ENCODE measurements at places on chromosomes 4 and X. TPM values are rescaled to one million over a fixed set of nuclear protein-coding genes. Genes with fewer than 3 reads are reported as not detected.

DNA sequence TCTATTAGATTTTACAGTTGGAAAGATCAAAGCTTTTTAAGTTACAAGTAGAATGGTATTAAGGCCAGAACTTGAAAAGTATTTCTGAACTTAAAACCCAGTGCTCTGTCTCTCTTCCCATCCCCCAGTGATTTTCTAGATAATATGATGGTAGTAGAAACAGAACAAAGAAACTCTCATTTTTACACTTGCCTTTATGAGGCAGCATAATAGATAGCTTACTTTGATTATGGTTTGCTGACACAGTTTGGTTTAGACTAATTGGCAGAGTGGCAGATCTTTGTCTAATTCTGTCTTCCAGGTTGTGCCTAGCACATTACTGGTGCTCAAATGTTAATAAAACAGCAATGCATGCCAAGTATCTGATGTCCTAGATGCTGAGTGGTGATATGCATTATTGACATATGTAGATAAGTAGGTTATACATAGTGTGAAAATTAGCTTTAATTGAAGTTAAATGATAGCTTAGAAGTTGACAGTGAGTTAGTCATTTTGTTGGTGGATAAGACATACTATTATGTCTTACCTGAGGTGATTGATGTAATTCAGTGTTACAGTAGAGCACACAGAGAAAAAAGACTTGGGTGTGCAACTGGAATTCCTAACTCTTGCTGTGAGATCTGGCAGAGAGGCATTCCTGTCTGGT is 4.3 kb upstream of the RAPGEF2 start:
- no peak overlapping the region for H3K27ac ChIP-seq
- DNase-seq: no peak

- H3K27me3 ChIP-seq: no peaks in the 10 kb centered on the region
- no peaks in the 10 kb centered on the region for H3K36me3 ChIP-seq
- no peak for DNase-seq
- no peaks in the 10 kb centered on the region for H3K4me1 ChIP-seq
- H3K27ac ChIP-seq: no peak overlapping the region
Observed at GRCh38 chr4:62135565-62136156, 935.5 kb downstream of the ADGRL3 start.

GRCh38 chrX:136574548-136574947 is 42.5 kb downstream of the VGLL1 start:
- H3K36me3 ChIP-seq: no peaks in the 10 kb centered on the region
- no peaks in the 10 kb centered on the region for H3K27me3 ChIP-seq
- H3K4me1 ChIP-seq: peaks cover 40% of the 10 kb centered on the region
- H3K4me3 ChIP-seq: no peak overlapping the region
- no peak overlapping the region for H3K27ac ChIP-seq
- no peak for DNase-seq

GRCh38 chrX:129188231-129188630 is 335.1 kb downstream of the SMARCA1 start:
- H3K36me3 ChIP-seq: no peaks in the 10 kb centered on the region
- H3K27ac ChIP-seq: no peak overlapping the region
- no peaks in the 10 kb centered on the region for H3K4me1 ChIP-seq
- H3K4me3 ChIP-seq: no peak overlapping the region
- H3K27me3 ChIP-seq: no peaks in the 10 kb centered on the region
- DNase-seq: no peak

GRCh38 chr4:27327421-27328181 is 467.0 kb downstream of the STIM2 start:
- DNase-seq: no peak
- no peaks in the 10 kb centered on the region for H3K36me3 ChIP-seq
- H3K4me3 ChIP-seq: no peak overlapping the region
- H3K27me3 ChIP-seq: no peaks in the 10 kb centered on the region

GRCh38 chrX:117645639-117646038 is 471.0 kb downstream of the KLHL13 start:
- H3K27ac ChIP-seq: no peak overlapping the region
- H3K36me3 ChIP-seq: no peaks in the 10 kb centered on the region
- no peaks in the 10 kb centered on the region for H3K4me1 ChIP-seq
- no peak overlapping the region for H3K4me3 ChIP-seq

- no peak overlapping the region for H3K4me3 ChIP-seq
- H3K36me3 ChIP-seq: no peaks in the 10 kb centered on the region
- no peaks in the 10 kb centered on the region for H3K27me3 ChIP-seq
- H3K4me1 ChIP-seq: no peaks in the 10 kb centered on the region
Observed at GRCh38 chrX:16335181-16335580, 167.9 kb downstream of the MAGEB17 start.

DNA sequence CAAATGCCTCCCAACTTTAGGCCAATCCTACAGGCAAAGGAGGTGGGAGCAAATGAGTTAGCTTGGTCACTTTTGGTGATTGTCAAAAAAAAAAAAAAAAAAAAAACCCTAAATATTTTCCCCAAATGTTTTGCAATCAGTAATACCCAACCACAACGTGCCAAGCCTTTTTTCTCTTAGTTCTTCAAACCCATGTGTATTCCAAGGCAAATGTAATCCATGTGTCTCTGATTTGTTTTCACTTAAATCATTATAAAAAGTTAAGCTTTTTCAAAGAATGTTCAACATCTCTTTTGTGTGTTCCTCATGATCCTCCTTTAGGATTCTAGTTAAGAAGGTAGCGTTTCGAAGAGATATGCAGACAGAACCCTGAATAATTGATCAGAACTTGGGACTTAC is 328.4 kb downstream of the PAPSS1 start:
- DNase-seq: no peak
- no peaks in the 10 kb centered on the region for H3K36me3 ChIP-seq
- H3K4me3 ChIP-seq: no peak overlapping the region
- no peaks in the 10 kb centered on the region for H3K4me1 ChIP-seq

DNA sequence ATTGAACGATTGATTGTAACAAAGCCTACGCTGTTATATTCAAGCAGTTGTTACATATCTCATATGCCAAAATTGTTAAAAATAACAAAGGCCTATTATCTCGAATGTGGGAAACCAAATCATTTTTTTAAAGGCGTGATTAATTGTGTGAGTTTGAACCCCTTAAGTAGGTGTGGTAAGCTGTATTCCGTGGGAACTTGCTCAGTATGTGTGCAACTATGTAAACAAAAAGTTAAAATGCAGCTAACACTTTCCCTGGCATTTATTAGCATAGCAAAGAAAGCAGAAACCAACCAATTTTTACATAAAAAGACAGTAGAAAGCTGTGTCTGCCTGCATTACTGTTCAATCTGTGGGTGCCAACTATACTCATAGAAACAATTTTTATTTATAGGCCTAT is 166.0 kb upstream of the HAND2 start:
- no peaks in the 10 kb centered on the region for H3K4me1 ChIP-seq
- no peaks in the 10 kb centered on the region for H3K27me3 ChIP-seq
- no peaks in the 10 kb centered on the region for H3K36me3 ChIP-seq
- no peak for DNase-seq
- H3K27ac ChIP-seq: no peak overlapping the region

GRCh38 chr4:128583753-128584712 is 225.5 kb upstream of the JADE1 start:
- no peaks in the 10 kb centered on the region for H3K36me3 ChIP-seq
- no peak overlapping the region for H3K4me3 ChIP-seq
- DNase-seq: no peak
- no peaks in the 10 kb centered on the region for H3K4me1 ChIP-seq

DNA sequence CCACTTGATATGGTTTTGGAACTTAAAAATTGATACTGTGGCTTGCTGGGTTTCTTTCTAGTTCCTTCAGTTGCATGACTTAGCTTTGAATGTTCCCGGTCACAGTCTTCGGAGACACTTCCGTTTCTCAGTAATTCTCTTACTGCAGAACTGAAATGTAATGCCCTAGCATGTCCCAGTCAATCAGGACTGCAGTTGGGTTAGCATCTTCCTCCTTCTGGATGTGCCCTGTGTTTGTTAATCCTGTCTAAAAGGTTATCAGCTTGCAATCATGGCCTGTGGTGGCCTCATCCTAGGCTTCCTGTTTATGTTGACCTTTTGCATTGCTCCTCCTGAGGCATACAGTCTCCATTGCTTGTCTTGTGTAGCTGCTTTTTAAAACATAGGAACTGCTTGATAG is 275.9 kb downstream of the ARHGAP10 start:
- peaks cover 21% of the 10 kb centered on the region for H3K4me1 ChIP-seq
- H3K4me3 ChIP-seq: no peak overlapping the region
- no peak for DNase-seq
- no peaks in the 10 kb centered on the region for H3K27me3 ChIP-seq
- peaks cover 7% of the 10 kb centered on the region for H3K36me3 ChIP-seq

- H3K4me1 ChIP-seq: peaks cover 33% of the 10 kb centered on the region
- peak overlapping the region; percentile 78 for H3K27ac ChIP-seq
- H3K27me3 ChIP-seq: no peaks in the 10 kb centered on the region
Observed at GRCh38 chr4:82865592-82865991, 25.4 kb downstream of the SEC31A start.

GRCh38 chr4:8766610-8767009 is 105.0 kb downstream of the HMX1 start:
- no peaks in the 10 kb centered on the region for H3K4me1 ChIP-seq
- no peaks in the 10 kb centered on the region for H3K27me3 ChIP-seq
- no peak overlapping the region for H3K4me3 ChIP-seq
- H3K36me3 ChIP-seq: no peaks in the 10 kb centered on the region

DNA sequence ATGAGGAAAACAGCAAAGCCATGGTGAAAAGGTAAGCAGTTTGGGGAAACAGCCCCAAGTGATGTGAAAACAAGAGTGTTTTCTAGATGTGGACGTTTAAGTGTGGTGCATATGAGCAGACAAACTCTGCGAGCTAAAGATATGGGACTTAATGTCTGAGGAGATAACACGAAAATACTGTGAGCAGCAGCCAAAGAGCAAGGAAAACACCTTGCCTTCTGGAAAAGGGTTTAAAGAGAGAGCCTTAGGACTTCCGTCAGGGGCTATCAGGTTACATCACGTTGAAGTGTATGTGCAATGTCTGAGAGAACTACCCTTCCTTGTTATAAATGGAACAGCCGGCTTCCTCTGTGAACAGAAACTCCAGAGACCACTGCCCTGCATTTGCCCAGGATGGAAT is 54.2 kb downstream of the LEF1 start:
- H3K27me3 ChIP-seq: peaks cover 18% of the 10 kb centered on the region
- DNase-seq: no peak
- peaks cover 20% of the 10 kb centered on the region for H3K36me3 ChIP-seq
- H3K4me1 ChIP-seq: peaks cover 93% of the 10 kb centered on the region
- H3K27ac ChIP-seq: peak overlapping the region; percentile 41

GRCh38 chr4:113057891-113058290 is 8.4 kb downstream of the ANK2 start:
- H3K4me3 ChIP-seq: no peak overlapping the region
- H3K27ac ChIP-seq: no peak overlapping the region
- no peak for DNase-seq
- H3K4me1 ChIP-seq: no peaks in the 10 kb centered on the region
- peaks cover 2% of the 10 kb centered on the region for H3K27me3 ChIP-seq

DNA sequence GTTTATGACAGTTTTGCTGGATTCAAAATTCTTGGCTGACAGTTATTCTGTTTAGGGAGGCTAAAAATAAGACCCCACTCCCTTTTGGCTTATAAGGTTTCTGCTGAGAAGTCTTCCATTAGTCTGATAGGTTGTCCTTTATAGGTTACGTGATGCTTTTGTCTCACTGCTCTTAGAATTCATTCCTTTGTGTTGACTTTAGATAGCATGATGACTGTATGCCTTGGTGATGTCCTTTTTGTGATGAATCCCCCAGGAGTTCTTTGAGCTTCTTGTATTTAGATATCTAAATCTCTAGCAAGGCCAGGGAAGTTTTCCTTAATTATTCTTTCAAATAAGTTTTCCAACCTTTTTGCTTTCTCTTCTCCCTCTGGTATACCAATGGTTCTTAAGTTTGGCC is 36.4 kb downstream of the DCLK2 start:
- H3K4me1 ChIP-seq: peaks cover 6% of the 10 kb centered on the region
- H3K27ac ChIP-seq: no peak overlapping the region
- H3K4me3 ChIP-seq: no peak overlapping the region
- peaks cover 17% of the 10 kb centered on the region for H3K27me3 ChIP-seq

GRCh38 chr4:130238121-130238520 is 1142.2 kb downstream of the C4orf33 start:
- H3K36me3 ChIP-seq: no peaks in the 10 kb centered on the region
- H3K4me3 ChIP-seq: no peak overlapping the region
- DNase-seq: no peak
- H3K27ac ChIP-seq: no peak overlapping the region
- no peaks in the 10 kb centered on the region for H3K27me3 ChIP-seq

DNA sequence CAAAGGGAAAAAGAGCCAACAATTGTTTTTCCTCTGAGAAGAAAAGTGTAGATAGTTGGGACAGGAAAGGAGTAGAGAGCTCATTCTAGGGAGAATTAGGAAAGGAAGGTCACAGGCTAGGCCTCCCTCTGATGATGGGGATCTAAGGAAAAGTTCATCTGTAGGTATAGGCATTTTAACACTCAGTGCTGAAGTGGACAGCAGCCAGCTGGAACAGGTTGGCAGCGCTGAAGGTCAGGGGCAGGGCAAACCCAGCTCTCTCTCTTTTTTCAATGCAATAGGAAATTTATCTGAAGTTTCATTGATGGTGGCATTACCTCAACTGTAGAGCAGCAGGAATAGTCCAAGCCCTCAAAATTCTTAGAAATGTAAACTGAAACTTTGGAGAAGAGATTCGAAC is 98.5 kb upstream of the ETNPPL start:
- H3K36me3 ChIP-seq: no peaks in the 10 kb centered on the region
- H3K27me3 ChIP-seq: peaks cover 4% of the 10 kb centered on the region
- H3K4me1 ChIP-seq: peaks cover 4% of the 10 kb centered on the region
- H3K4me3 ChIP-seq: no peak overlapping the region

DNA sequence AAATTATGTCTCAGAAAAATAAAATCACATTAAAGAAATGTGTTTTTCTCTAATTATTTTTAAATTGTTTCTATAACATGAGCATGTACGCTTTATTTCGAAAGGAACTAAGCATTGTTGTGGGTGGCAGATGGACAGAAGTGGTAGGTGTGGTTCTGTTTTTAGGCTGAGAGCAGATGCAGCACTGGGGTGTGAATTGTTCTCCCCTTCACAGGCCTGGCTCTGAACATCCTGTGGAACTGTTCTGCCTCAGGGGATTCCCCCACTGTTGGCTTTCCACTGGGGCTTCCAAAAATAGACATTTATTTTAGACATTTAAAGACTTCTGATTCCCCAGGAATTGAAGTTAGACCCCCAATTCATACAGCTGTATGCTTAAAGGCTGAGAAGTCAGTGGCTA is 41.9 kb upstream of the PDHA2 start:
- H3K4me1 ChIP-seq: no peaks in the 10 kb centered on the region
- H3K27ac ChIP-seq: no peak overlapping the region
- no peak for DNase-seq
- H3K36me3 ChIP-seq: no peaks in the 10 kb centered on the region
- no peaks in the 10 kb centered on the region for H3K27me3 ChIP-seq

- no peak overlapping the region for H3K27ac ChIP-seq
- DNase-seq: no peak
- H3K36me3 ChIP-seq: no peaks in the 10 kb centered on the region
- no peak overlapping the region for H3K4me3 ChIP-seq
Observed at GRCh38 chr4:14117575-14118238, 490.2 kb upstream of the BOD1L1 start.

GRCh38 chr4:150411520-150411919 is 170.4 kb upstream of the MAB21L2 start:
- H3K27ac ChIP-seq: no peak overlapping the region
- H3K4me1 ChIP-seq: no peaks in the 10 kb centered on the region
- H3K4me3 ChIP-seq: no peak overlapping the region

NKX3-2 gene
- total RNA-seq: not detected

GLRA2 gene
- not detected for total RNA-seq

PSAPL1 gene
- total RNA-seq: not detected

PNCK gene
- 0.96 TPM for total RNA-seq

TEX13B gene
- not detected for total RNA-seq

SLC26A1 gene
- total RNA-seq: 0.20 TPM

PCGF3 gene
- total RNA-seq: 51.5 TPM

HERC3 gene
- 36.9 TPM for total RNA-seq

CLDN22 gene
- total RNA-seq: not detected

UGT8 gene
- total RNA-seq: 0.25 TPM

PRDM8 gene
- 18.9 TPM for total RNA-seq

SPANXA2 gene
- total RNA-seq: not detected

PNMA6A gene
- 0.25 TPM for total RNA-seq

Measured in activated CD4-positive, alpha-beta memory T cell treated with anti-CD3 and anti-CD28 coated beads, Interleukin-2, amount 10 ng/mL, durations not matched to agents 7 days and 5 days (primary cell).